ENCODE measurements at places on chromosomes 7 and 10.

DNA sequence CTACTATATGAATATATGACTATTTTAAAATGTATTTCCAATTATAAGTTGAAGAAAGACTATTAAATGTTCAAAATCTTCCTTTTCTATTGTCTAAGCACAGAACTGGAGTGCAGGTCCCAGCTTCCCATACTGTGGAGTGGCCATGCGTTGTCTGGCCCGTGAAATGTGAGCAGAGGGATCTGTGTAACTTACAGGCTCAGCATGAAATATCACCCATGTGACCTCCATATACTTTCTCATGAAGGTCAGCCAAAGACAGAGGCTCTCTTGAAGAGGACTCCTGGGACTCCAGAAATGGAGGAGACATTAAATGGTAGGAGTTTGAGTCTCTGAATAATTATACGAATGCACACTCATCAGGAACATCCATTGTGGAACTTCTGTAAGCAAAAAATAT lies 92.4 kb upstream of the CAV2 start:
- no peak for DNase-seq

GRCh38 chr10:98260350-98260749 lies 7.6 kb downstream of the LOXL4 start:
- no peak for DNase-seq

GRCh38 chr10:123380491-123381085 lies 226.4 kb downstream of the BUB3 start:
- peak; percentile 32 for DNase-seq

DNA sequence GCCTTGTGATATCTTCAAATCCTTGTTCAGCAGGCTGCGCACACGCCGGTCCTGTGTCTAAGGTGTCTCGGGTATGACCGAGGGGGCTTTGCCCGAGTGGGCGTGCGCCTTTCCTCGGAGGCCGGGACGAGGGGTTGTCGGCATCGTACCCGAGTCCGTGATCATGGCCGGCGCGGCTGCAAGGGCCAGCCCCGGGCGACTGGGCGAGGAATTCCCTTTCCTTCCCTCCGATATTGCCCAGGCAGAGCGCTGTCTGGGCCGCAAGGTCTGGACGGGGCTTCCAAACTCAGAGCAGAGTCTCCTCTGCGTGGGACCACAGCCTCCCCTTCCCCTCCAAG lies 59.7 kb downstream of the ZNF467 start:
- no peak for DNase-seq

GRCh38 chr7:96823274-96823673 lies 113.6 kb upstream of the SEM1 start:
- peak; percentile 54 for DNase-seq

GRCh38 chr7:38410056-38410455 lies 136.6 kb upstream of the TARP start:
- no peak for DNase-seq

DNA sequence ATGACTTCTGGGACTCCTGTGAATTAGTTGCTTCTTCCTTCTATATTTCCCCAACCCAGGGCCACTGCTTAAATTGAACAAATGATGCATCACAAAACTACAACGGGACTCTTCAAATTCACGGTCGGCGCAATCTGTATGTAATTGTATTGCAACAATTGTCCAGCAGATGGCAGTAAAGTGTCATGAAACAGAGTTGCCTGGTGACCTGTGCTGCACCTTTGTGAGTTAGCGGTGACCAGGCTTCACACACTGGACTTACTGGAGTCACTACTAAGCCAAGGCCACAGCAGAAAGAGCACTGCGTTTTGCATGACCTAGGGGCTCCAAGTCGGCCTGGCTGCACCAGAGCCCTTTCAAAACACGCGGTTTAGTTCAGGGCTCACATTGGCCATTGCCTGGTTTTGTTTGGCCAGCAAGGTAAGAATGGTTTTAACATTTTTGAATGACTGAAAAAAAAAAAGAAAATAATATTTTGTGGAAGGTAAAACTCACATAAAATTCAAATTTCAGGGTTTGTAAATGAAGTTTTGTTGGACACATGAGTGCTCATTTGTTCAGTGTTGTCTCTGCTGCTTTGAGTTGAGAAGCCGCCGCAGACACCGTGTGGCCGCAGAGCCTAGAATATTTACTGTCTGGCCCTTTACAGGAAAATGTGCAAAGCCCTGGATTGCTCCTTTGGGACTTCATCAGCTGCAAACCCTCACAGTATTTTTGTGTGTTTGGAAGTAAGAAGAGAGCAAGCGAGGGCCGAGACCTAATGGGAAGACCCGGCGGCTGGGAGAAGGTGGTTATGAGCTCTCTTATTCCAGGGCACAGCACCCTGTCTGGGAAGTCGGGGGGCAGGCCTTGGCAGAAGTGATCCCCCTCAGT lies 23.2 kb upstream of the ZNF32 start:
- DNase-seq, result peak; percentile 72

DNA sequence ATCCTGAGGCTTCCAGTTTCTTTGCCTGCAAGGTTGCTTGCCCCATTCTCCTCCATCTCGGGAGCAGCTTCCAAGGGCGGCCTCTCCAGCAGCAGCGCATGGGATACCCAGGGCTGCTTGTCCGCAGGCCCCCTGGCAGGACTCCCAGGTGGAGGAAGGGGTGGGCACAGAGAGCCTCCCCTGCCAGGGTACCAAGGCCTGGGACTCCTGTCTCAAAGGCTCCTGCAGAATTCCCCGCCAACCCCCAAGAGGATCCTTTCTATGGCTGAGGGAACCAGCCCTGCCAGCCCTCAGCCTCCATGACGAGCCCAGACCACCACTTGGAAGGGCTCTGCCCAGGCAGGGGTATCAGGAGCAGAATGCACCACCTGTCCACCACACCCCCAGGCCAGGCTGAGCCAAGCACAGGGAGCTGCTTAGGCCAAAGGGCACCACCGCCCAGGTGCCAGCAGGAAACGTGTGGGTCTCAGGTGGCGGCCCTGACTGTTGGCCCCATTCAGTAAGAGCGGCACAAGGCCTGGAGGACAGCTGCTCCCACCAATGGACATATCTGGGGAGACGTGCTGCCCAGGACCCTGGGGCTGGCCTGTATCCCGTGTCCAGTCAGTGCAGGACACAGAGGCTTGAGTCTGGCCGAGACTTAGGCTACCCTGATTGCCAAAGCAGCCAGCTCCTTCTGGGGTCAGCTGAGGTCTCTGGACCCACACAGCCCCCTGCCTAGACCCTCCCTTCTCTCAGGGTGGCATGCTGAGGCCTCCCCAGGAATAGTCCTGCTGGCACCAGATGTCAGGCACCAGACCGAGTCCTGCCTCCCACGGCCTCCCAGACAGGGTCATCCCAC lies 33.8 kb upstream of the INPP5A start:
- no peak for DNase-seq

DNA sequence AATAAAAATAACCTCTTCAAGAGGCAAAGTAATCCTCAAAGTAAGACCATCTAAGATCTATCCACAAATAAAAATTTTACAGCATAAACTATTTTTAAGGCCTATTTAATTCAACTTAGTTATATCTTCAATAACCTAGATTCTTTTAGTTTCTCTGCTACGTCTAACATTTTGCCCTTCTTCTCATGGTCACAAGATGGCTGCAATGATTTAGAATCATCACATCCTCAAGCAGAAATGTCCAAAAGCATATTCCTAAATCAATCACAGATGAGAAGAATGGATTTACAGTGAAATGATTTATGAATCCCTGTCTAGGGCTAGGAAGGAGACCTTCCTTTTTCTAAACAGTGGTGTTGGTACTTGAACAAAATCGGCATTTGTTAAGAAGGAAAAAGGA lies 304.7 kb downstream of the ARHGAP12 start:
- DNase-seq, result no peak

DNA sequence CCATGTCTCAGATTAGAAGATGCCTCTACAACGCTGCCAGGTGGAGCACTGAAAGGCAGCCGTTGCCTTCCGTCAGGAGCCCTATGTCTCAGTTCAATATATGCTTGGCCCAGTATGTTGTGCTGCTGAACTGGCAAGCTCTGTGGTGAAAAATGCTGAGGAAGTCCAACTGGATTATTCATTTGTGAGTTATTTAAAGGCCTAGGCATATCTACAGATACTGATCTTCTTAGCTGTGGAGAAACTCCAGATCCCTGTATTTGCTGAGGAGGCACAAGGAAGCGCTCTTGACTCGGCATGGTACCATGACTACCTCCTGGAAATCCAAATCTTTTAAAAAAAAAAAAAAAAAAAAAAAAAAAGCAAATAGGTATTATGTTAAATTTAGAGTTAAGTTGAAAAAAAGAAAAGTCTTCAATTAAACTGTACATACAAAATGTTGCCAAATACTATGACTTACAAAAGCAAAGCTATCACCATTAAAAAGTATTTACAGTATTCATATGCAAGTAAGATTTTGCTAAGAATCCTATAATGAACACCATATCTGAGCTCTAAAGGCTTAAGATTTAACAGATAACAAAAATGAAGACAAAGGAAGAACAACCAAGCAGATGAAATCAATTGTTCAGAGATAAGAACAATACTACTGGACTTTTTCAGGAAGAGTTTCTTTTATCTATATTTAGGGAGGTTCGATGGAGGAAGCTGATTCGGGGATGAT lies 152.4 kb downstream of the GALNT11 start:
- no peak for DNase-seq

GRCh38 chr10:74071157-74071556 lies 73.2 kb downstream of the VCL start:
- no peak for DNase-seq

Data from RWPE1 (cell line).